ENCODE measurements at places on chromosomes 16 and 17.

GRCh38 chr17:33500151-33500550 is 207.1 kb upstream of the ASIC2 start:
- DNase-seq = no peak

GRCh38 chr17:61877837-61878236 is 14.5 kb upstream of the BRIP1 start:
- no peak for DNase-seq

- peak; percentile 13 for DNase-seq
Observed at GRCh38 chr16:2333772-2334379, 6.7 kb downstream of the ABCA3 start.

DNA sequence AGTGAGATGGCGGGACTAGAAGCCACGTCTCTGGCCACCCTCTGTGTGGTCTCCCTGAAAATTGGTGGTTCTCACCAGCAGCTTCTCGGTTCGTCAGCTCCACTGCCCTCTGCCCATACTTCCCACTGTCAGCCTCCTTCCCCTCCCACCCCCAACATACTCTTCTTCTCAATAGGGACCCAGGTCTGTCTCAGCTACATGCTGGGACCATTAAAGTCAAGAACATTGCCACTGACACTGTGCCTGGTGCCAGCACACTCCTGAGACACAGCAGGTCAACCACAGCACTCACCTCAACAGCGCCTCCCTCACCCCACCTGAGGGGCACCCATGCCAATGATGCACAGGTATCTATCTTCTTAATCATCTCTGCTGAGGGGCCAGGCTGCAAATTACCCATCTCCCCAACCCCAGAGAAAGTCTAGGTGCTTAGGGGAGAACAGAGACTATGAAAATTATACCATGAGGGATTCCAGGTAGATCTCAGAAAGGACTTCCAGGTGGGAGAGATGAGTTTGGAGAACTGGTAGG is 1.3 kb downstream of the PLXDC1 start:
- no peak for DNase-seq

DNA sequence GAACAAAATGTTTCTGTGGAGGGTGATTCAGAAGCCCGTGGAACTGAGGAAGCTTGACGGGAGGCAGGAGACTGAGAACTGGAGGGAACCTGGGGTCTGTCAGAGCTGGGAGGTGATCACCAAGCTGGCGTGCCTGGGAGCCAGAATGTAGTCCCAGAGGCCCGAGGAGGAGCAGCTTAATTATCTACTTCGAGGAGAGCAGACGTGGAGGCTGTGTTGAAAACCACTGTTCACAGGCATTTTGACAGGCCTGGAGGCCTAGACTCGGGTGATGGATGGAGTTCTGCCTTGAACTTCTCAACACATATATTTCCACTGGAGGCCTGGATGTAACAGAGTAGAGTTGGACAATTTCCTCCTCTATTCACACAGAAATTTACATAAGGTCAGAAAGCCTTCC is 177.7 kb upstream of the SALL1 start:
- no peak for DNase-seq

- DNase-seq = no peak
Observed at GRCh38 chr16:624526-625070, 6.2 kb upstream of the WFIKKN1 start.

GRCh38 chr17:58703137-58703915 is 10.9 kb downstream of the RAD51C start:
- peak; percentile 43 for DNase-seq

- DNase-seq = peak; percentile 59
Observed at GRCh38 chr17:66494023-66494803, 191.8 kb downstream of the PRKCA start.

DNA sequence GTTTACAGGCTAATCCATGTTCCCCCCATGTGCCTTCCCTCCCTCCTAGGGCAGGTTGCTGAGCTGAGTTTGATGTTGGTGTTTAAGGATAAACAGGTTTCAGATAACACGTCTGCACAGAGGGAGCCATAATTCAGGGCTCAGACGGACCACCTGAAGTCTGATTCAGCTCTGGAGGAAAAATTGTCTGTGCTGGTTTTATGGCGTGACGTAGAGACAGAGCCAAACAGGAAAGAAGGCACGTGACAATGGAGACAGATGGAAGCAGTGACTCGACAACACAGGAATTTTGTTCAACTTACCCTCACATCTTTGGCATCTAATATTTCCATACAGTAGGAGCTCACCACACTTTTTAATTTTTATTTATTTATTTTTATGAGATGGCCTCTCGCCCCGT is 10.7 kb upstream of the USP10 start:
- DNase-seq = peak; percentile 65

DNA sequence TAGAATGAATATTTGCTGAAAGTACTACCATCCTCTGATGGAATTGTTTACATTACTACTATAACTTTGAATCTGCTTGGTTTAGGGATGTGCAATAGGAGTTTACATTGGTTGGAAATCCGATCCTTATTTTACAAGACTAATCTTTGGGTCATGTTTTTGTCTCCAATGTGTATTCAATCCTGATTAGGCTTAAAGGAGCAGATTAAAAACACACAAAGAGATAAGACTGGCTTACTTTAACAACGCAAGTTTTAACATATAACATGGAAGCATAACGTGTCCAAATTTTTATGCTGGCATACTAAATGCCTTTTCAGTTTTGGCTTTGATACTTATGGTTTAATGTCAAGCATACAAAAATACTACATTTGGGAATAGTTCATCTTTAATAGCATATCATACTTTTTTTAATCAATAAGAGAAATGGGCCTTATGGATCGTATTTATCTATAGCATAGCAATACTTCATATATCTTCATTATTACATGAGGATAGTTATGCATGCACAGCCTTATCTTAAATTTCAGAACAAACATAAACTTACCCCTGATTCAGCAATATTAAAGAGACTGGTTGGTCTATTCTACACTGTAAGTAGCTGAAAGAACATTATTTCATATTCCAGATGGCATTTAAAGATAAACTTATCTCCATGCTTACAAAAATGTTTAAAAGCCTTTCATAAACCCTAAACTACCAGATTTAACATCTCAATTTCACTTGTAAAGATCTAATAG is 69.9 kb upstream of the NACA2 start:
- DNase-seq = no peak

- peak; percentile 98 for DNase-seq
Observed at GRCh38 chr17:42659079-42659931, at the start of gene TUBG2. Gene TUBG2 (plus strand): TSS chr17:42659284. CDS start chr17:42659504, 220 bp downstream.

- no peak for DNase-seq
Observed at GRCh38 chr17:205817-206216, 24.4 kb upstream of the DOC2B start.

- DNase-seq = peak; percentile 95
Observed at GRCh38 chr17:28371245-28372202, at the start of gene SARM1. Gene SARM1 (plus strand): TSS chr17:28371694. CDS start chr17:28372033, 339 bp downstream.

DNA sequence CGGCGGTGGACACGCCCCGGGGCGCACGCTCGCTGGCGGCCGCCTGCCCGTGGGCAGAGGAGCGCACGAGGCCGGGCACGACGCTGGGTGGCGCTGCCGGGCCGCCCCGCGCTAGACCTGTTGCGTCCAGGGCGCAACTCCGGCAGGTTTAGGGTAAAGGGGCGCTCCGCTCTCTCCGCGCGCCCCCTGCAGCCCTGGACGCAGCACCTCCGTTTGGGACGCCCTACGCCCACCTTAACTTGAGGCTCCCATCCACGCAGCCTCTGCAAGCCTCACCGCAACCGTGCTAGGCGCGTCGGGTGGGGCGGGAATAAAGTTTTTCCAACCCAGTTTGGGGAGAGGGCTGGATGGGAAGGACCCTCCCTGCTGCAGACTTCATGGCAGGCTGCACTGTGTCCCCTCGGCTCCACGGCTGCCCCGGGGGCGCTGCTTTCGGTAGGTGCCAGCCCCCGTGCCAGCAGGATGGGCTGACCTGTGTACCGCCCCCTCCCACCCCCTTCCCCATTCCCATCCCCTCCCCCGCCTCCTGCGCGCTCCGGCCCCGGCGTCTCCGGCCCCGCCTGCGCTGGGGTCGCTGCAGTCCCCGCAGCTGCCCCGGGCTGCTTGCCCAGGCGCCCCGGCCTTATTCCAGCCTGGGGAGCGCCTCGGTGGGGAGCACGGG is at the start of gene SYT17:
TSS of gene SYT17 (plus strand) at position 531 of the 661 bp plus-strand sequence. CDS start 407 bp downstream, outside the sequence.
- DNase-seq = peak; percentile 92

- no peak for DNase-seq
Observed at GRCh38 chr16:69260019-69260418, 51.1 kb upstream of the VPS4A start.

DNA sequence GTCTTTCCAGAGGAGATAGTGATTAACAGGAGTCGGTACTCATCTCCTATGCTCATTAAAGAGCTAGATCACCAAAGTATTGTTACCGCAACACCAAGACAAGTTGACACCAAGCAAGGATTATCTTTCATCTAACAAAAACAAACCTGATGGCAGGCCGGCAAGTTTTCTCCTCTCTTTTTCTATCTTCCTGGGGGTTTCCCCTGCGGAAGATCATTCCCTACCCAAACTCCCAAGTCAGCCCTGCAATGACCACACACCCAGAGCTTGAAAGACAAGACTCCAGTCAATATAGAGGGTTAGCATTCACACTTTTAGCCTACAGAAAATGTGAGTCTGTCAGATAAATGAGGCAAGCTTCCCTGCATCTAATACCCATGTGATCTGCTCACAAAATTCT is 312.1 kb downstream of the SOX9 start:
- no peak for DNase-seq

DNA sequence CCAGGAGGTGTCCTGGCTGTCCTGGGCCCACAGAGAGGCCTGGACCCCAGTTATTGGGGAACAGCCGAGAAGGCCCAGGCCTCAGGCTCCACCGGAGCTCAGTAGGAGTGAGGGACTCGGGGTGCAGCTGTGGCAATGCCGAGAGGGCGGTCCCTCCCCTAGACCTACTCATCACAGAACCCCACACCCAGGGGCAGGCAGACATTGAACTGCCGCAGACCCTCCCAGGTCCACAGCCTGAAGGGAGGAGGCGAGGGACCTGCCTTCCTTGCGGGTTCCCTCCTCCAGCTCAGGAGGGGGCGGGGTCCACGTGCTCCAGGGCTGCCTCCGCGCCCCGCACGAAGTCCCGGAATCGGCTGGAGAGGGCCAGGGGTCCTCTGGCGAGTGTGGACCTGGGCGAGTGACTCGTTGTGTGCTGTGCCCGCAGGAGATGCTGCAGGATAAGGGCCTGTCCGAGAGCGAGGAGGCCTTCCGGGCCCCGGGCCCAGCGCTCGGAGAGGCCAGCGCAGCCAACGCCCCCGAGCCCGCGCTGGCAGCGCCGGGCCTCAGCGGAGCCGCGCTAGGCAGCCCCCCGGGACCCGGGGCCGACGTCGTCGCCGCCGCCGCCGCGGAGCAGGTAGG is 3.9 kb downstream of the TBX4 start:
- DNase-seq = peak; percentile 65

DNA sequence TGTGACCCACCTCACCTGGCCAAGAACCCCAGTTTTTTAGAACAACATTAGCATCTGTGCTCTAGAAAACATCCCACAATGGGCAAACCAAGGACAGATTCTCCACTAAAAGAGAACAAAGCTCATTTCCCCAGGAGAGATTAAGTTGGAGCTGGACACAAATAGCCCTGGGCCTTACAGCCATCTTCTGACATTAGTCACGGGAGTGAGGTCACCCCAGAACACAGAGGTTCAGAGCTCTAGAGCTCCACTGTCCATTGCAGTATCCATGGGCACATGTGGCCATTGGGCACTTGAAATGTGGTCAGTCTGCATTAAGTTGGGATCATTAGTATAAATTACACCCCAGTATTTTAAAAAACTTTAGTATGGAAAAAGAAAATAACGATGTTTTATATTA is 47.6 kb upstream of the RBBP6 start:
- no peak for DNase-seq

GRCh38 chr17:8162233-8162996 is at the start of gene VAMP2:
Gene VAMP2 (minus strand): TSS chr17:8162948. CDS start chr17:8162879, 69 bp downstream.
- peak; percentile 83 for DNase-seq

DNA sequence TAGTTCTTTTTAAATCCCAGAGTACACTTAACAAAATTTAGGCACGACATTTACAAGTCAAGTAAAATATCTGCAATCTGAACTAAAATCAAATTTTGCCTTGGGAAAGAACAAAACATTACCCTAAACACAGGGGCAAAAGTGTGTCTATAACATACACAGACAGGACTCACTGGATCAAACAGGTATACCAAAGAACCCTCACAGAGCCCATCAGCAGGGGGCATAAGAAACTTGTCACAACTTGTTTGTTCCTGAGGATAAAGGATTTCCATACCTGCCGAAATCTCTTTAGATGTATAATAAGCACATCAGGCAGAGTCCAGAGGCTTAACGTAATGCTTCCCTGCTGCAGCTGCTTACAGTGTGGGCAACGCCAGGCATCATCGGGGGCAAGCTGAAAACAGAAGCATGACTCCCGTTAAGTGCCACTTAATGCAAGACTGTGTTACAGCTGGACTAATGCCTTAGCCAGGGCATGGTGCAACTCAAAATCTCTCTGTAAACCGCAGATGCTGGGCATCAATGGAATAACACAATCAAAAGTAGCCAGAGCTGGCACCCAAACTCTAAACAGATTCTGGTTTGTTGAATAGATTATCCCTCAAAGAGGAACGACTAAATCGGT is 67.0 kb downstream of the USP31 start:
- DNase-seq = no peak

DNA sequence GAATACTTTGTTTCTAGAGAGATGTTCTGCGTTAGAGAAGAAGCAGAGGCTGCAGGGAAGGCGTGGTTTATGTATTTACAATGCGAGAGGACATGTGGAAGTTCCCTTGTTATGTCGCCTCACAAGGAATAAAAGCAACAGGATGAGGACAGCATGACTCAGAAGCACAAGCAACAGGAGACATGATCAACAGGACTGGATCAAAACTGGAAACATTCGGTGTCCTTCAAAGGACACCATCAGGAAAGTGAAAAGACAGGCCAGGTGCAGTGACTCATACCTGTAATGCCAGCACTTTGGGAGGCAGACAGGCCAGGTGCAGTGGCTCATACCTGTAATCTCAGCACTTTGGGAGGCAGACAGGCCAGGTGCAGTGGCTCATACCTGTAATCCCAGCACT is 52.6 kb downstream of the CCDC57 start:
- peak; percentile 50 for DNase-seq

- no peak for DNase-seq
Observed at GRCh38 chr16:24701521-24701951, 27.9 kb upstream of the TNRC6A start.

All from AG08396 (cell line).